Bone marrow (tissue), 2 donors: ENCODE measurements at places on chromosomes 5 and 9.

DNA sequence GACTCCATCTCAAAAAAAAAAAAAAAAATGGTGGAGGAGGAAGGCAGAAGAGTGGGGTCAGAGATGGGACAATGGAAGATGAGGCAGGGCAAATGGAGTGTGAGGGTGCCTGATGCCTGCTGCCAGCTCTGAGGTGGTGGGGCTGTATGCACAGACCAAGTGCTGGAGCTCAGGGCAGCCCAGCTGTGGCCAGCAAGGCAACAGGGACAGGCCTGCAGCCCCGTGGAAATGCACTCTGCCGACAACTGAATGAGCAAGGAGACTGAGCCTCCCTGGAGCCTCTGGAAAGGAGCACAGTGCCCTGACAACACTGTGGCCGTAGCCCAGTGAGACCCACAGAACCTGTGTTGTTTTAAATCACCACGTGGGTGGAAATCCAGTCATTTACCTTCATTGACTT lies 22.9 kb upstream of the SMIM32 start:
- no peak for DNase-seq

DNA sequence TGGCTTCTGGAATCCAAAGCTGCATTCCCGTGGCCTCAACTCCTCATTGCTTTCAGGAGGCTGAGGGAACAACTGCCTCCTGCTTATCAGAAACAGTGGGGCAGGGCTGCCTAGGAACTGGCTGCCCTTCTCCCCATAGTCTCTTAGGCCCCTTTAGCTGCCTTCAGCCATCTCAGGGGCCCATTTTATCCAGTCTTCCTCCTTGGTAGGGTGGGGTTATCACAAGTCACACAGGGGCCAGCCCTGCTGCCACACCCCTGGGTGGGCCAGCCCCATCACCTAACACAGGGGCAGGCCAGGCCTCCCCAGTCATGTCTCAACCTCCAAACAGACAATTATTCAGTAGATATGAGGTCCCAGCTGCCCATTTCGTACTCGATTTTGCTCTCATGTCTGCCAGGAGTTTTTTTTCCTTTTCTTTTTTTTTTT lies 3.9 kb downstream of the ALAD start:
- DNase-seq = no peak

DNA sequence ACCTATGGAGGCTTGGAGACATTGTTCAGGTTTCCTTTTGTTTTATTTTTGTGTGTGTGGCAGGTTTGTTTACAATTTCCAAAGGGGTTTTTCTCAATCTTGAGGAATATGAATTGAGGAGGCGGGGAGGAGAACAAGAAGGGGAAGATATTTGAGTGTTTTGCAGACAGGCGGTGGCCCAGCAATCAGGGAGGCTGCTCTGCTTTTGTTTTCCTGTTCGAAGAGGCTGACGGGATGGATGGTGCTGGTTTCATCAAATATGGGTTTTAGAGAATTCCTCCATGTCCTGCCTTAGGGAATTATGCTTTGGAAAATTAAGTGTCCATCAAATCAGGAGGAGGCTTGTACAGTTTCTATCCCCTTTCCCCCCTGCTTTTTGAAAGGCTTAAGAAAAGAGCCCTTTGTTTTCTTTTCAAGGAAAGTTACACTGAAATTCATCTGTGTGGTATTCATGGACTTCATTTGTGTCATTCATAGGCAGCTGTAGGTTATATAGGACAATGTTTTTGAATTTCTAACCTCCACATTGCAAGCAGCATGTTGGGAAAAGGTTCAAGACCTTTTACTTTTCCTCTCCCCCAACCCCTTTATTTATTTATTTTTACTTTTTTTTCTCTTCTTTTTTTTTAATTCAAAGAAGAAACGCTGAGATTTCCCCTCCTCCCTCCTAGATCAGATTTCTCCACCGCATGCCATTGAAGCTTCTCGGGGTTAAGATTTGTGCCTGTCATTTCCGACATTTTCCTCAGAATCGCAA lies 107.4 kb downstream of the ZNF462 start:
- DNase-seq = no peak

DNA sequence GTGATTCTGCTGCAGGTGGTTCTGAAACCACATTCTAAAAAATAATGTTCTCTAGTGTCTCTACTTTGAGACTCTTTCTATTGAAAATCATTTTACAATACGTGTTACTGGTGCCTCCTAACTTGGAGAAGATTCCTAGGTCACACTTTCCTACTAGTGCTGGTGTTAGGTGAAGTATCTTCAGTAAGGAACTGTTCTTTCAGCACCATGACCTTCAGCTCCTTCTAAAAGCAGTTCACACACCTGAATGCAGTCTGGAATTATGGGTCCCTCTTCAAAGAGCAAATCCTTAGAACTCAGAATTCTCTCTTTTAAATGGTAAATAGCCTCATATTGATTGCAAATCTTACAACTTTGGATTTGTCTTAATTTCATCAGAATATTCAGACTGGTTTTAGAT lies 10.6 kb upstream of the DPYSL3 start:
- DNase-seq = no peak

- no peak for DNase-seq
Observed at GRCh38 chr5:106843812-106844416, 826.8 kb downstream of the EFNA5 start.
